Sigmoid colon (tissue), 7 donors: ENCODE measurements at places on chromosomes 11 and 22. TPM values are rescaled to one million over a fixed set of nuclear protein-coding genes. Genes with fewer than 3 reads are reported as not detected.

DNA sequence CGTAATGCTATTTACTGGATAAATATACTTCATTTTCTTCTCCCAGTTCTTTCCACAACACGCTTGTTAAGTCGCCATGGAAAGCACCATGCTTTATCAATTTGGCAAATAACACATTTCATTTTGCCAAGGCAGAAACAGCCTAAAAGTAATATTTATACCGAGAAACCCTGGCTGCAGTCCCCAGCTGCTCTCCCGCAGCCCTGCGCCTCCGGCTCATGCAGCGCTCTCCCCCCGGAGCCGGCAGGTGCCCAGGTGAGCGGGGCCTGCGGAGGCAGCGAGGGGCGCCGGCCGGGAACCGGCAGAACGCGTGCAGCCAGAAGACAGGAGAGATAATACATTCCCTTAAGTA is 681 bp upstream of the ARHGEF12 start:
- no peak for DNase-seq

DNA sequence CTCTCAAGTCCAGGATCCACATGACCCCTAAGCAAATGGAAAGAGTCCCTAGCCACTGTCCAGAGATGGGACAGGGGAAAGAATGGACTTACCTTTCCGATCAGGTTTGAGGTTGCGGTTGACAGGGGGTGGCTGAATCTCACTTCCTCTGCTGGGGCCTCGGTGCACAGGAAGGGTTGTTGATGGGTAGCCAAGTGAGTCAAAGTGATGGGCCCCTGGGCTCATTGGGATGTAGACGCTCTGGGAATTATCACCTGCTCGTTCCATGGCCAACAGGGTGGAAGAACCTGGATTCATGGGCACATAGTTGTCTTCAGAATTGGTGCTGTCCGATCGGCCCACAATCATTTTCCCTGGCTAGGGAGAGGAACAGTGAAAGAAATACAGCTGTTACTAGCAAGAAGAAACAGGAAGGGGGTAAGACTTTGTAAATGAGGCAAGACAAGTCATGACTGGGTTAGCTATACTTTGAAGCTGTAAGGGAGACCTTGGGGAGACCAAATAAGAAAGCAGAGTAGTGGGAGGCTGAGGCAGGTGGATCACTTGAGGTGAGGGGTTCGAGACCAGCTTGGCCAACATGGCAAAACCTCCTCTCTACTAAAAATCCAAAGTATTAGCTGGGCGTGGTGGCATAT is 34.7 kb downstream of the USP35 start:
- DNase-seq: no peak

- no peak for DNase-seq
Measured at GRCh38 chr11:57662893-57663292, 5.0 kb upstream of the ZDHHC5 start.

The MRPL16 gene
- 52.6 TPM for total RNA-seq
